Memory B cell (primary cell): ENCODE measurements at places on chromosomes 12 and 14.

- H3K36me3 ChIP-seq: peaks cover 6% of the 10 kb centered on the region
- DNase-seq: no peak
- H3K27ac ChIP-seq: no peak overlapping the region
- no peaks in the 10 kb centered on the region for H3K4me1 ChIP-seq
These were observed 11.0 kb upstream of the NCOR2 start for GRCh38 chr12:124578445-124578844.

GRCh38 chr12:109597795-109598427 lies 24.3 kb downstream of the MVK start:
- H3K4me3 ChIP-seq: peak overlapping the region; percentile 43
- no peak overlapping the region for H3K27ac ChIP-seq
- H3K27me3 ChIP-seq: no peaks in the 10 kb centered on the region
- peak; percentile 36 for DNase-seq

DNA sequence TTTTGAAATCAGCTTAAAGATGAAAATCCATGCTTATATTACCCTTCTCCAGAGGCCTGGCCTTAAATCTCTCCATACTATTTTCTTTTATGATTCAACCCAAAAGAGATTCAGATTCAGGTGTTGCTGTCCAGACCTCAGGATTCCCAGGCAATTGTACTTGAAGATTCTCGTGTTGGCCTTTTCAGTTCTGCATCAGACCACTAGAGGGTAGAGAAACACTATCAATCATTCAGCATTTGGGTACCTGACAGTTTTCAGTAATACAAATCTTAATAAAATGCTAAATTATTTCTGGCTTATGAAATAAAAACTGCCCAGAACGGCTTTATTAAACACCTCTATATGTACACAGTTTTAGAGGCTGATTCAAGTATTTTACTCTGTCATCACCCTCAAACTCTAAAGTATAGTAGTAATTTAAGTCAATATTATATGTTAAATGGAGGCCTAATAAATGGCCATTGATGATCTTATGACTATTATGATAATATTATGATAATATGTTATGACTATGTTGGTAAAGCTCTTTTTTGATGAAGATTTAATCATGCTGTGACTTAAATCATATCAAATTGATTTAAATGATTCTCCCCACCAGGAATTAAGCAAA lies 301.1 kb downstream of the DUSP6 start:
- no peak overlapping the region for H3K27ac ChIP-seq
- H3K36me3 ChIP-seq: peaks cover 6% of the 10 kb centered on the region
- DNase-seq: peak; percentile 57
- H3K27me3 ChIP-seq: no peaks in the 10 kb centered on the region
- no peak overlapping the region for H3K4me3 ChIP-seq
- no peaks in the 10 kb centered on the region for H3K4me1 ChIP-seq

DNA sequence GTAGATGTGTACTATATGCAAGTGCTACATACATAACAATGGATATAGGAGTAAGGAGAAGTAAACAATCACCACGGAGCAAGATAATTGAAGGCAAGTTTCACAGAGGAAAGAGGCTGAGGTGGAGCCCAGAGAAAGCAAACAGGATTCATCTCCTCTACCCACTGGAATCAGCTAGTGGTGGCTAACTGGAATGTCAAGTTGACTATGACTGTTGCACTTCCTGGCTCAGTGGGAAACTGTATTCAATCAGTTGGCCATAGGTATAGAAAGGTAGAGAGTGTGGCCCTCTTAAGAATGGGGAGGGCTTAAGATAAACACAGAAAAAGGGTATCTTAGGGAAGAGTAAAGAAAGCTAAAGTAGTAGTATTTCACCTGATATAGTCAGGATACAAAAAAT lies 62.4 kb downstream of the MAP4K5 start:
- no peak for DNase-seq
- no peak overlapping the region for H3K4me3 ChIP-seq
- H3K27me3 ChIP-seq: no peaks in the 10 kb centered on the region
- no peaks in the 10 kb centered on the region for H3K4me1 ChIP-seq
- peak overlapping the region; percentile 40 for H3K27ac ChIP-seq

DNA sequence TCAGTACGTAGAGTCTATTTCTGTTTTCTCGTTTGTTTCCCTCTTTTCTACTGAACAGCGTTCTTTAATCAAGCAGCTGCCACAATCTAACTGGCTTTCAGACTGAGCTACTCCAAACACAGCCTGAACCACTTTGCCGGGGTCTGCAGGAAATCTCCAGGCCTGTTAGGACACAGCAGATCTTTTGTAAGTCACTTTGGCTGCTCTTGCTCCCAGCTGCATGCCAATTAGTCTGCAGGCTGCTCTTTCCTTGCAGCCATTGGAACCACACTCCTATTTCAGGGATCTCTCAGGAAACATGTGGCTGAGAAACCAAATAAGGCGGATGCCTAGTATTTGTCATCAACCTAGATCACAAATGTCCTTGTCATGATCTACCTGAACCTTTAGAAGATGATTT lies 73.6 kb downstream of the TMTC1 start:
- H3K27ac ChIP-seq: no peak overlapping the region
- H3K36me3 ChIP-seq: no peaks in the 10 kb centered on the region
- no peak overlapping the region for H3K4me3 ChIP-seq
- H3K27me3 ChIP-seq: peaks cover 1% of the 10 kb centered on the region
- DNase-seq: no peak

GRCh38 chr14:73286598-73286997 lies 49.3 kb downstream of the PAPLN start:
- H3K4me3 ChIP-seq: no peak overlapping the region
- DNase-seq: no peak
- no peaks in the 10 kb centered on the region for H3K27me3 ChIP-seq
- H3K4me1 ChIP-seq: no peaks in the 10 kb centered on the region
- peaks cover 22% of the 10 kb centered on the region for H3K36me3 ChIP-seq

GRCh38 chr14:34912966-34913365 lies 37.8 kb upstream of the BAZ1A start:
- H3K4me1 ChIP-seq: peaks cover 16% of the 10 kb centered on the region
- no peaks in the 10 kb centered on the region for H3K27me3 ChIP-seq

DNA sequence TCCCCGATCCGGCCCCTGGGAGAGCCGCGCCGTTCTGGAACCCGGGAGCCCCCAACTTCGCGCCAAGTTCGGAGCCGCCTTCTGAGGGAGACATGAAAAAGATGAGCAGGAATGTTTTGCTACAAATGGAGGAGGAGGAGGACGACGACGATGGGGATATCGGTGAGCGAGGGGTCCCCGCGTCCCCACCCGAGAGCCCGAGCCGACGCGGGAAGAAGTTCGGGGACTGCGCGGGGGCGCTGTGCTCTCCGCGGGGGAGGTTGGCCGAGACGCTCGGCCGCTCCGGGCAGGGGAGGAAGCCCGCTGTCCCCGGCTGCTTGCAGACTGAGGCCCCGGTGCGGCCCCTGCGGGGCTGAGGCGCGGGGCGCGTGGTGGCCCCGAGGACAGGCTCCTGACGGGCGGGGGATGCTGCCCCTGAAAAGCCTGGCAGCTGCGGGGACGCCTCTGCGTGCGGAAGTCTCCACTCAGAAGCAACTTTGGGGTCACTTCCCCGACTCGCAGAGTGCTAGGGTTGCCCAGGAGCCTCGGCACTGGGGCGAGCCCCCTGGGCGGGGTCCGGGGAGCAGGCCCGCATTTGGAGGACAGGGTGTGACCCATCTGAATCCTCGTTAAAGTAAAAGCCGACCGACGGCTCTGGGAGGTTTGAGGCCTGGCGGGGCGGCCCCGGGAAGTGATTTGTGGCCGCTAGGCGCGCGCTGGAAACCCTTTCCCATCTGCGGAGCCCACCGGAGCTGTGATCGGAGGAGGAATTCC lies 511 bp downstream of the ANO6 start:
- no peaks in the 10 kb centered on the region for H3K27me3 ChIP-seq
- DNase-seq: peak; percentile 25
- peak overlapping the region; percentile 97 for H3K4me3 ChIP-seq
- peaks cover 22% of the 10 kb centered on the region for H3K4me1 ChIP-seq
- H3K36me3 ChIP-seq: peaks cover 3% of the 10 kb centered on the region

DNA sequence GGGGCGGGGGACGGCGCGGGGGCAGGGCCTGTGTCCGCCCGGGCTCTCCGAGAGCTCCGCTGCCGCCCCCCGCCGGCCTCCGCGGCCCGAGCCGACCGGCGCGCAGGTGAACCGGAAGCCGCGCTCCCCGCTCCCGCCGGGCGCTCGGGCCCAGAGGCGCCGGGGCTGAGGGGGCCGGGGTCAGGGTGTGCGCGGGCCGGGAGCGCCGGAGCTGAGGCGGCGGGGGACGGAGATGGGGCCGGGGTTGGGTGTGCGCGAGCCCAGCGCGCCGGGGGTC lies 431 bp downstream of the HIP1R start:
- peak overlapping the region; percentile 100 for H3K4me3 ChIP-seq
- peak; percentile 32 for DNase-seq
- H3K36me3 ChIP-seq: peaks cover 11% of the 10 kb centered on the region

DNA sequence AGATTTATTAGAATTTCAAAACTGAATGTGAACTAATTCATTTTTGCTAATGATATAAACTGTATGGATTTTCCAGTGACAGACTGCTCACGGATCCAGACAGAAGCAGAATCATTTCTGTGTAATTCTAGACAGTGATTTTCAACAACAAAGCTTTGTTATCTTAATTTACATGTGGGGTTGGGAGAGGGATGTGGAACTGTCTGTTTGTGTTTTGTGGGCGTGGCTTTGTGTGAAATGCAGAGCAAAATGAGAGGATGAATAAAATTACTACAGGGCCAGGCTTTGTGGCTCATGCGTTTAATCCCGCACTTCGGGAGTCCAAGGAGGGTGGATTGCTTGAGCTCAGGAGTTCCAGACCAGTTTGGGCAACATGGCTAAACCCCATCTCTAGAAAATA lies 834.7 kb downstream of the GALC start:
- no peaks in the 10 kb centered on the region for H3K27me3 ChIP-seq
- no peaks in the 10 kb centered on the region for H3K4me1 ChIP-seq

GRCh38 chr12:84594157-84594556 lies 318.4 kb downstream of the SLC6A15 start:
- no peak overlapping the region for H3K4me3 ChIP-seq
- DNase-seq: no peak
- H3K36me3 ChIP-seq: no peaks in the 10 kb centered on the region
- H3K27me3 ChIP-seq: no peaks in the 10 kb centered on the region
- no peak overlapping the region for H3K27ac ChIP-seq

GRCh38 chr12:47017901-47018475 lies 61.4 kb upstream of the PCED1B start:
- no peak overlapping the region for H3K27ac ChIP-seq
- no peak overlapping the region for H3K4me3 ChIP-seq
- H3K36me3 ChIP-seq: no peaks in the 10 kb centered on the region
- H3K4me1 ChIP-seq: peaks cover 6% of the 10 kb centered on the region
- DNase-seq: no peak

GRCh38 chr14:84806622-84807021 lies 723.3 kb upstream of the FLRT2 start:
- no peaks in the 10 kb centered on the region for H3K36me3 ChIP-seq
- DNase-seq: no peak
- H3K4me1 ChIP-seq: no peaks in the 10 kb centered on the region
- no peak overlapping the region for H3K27ac ChIP-seq
- no peaks in the 10 kb centered on the region for H3K27me3 ChIP-seq

DNA sequence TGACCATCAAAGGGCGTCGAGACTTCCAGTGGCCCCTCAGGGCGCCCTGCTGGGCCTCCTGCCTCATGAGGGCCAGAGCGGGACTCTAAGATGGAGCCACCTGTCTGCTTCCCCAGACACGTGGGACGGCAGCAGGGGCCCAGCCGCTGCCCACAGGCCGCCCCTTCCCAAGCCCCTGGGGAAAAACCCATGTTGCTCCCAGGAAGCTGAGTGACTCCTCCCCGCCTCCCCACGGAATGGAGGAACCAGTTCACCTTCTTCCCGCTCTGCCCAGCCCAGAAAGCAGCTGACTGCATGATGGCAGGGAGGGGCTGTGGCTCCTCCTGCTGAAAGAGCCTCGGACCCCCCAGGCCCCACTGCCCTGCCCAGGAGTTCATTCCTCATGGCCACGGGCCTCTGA lies 14.9 kb downstream of the RAB35 start:
- DNase-seq: no peak
- no peak overlapping the region for H3K27ac ChIP-seq
- H3K4me1 ChIP-seq: peaks cover 11% of the 10 kb centered on the region

GRCh38 chr12:2300886-2301285 lies 248.1 kb downstream of the CACNA1C start:
- H3K27me3 ChIP-seq: peaks cover 10% of the 10 kb centered on the region
- no peak overlapping the region for H3K27ac ChIP-seq
- no peak for DNase-seq
- H3K4me3 ChIP-seq: no peak overlapping the region

GRCh38 chr14:74982661-74983060 lies 20.1 kb upstream of the EIF2B2 start:
- H3K36me3 ChIP-seq: no peaks in the 10 kb centered on the region
- DNase-seq: no peak
- no peak overlapping the region for H3K4me3 ChIP-seq

DNA sequence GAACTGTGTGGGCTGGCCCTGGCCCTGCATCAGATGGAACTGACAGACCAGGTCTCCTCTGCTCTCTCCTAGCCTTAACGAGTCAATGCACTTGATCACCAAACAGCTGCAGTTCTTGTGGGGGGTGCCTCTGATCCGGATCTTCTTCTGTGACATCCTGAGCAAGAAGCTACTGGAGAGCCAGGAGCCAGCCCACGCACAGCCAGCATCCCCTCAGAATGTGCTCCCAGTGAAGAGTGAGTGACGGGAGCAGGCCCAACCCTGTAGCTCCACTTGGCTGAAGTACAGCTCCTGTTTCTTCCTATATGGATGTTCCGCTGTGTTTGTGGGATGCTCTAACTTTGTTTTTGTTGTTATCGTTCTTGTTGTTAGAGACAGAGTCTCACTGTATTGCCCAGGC lies 23.9 kb downstream of the UBE3B start:
- no peak overlapping the region for H3K27ac ChIP-seq
- H3K36me3 ChIP-seq: peaks cover 42% of the 10 kb centered on the region
- H3K4me3 ChIP-seq: no peak overlapping the region
- no peaks in the 10 kb centered on the region for H3K4me1 ChIP-seq
- DNase-seq: no peak
- H3K27me3 ChIP-seq: no peaks in the 10 kb centered on the region
